Activated T-helper 9 cell treated with anti-CD3 and anti-CD28 coated beads, Interleukin-2, amount 50 U/mL, for 16 hours (primary cell): ENCODE measurements at places on chromosomes 2 and 18.

DNA sequence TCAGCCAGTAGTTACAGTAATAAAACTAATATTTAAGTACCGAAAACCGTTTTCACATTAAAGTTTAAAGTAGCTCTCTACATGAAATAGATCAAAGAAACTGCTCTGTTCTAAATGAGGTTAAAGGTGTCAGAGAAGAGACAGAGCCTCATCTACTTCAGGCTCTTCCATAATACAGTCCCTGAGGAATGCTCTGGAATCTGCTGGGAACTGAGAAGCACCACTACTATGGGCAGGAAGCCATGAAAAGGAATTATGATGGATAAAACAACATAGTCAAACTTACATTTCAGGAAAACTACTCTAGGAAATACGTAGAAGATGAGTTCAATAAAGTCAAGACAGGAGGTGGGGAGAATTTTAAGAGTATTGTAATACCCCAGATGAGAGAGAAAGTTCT lies 60.0 kb downstream of the ROCK1 start:
- no peak for DNase-seq

- DNase-seq, result no peak
These were observed 6.4 kb downstream of the ASPRV1 start for GRCh38 chr2:69955029-69955428.

DNA sequence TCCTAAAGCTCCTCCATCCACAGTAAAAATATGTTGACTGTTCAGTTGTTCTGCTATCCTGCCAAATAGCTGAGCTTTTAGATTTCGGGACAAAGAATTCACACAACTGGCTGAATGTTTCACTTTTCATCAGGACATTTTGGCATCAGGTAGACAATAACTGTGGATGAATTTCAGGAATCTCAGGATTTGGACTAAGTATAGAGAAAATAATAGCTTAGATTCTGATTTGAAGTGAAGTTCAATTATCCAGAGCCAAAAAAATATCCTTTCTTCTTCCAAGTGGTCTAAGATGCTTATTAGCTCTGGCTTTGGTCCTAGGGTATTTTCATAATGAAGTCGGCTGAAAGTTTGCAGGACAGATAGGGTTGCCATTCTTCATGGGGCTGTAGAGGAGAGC lies 16.1 kb downstream of the KCNE4 start:
- DNase-seq, result no peak

GRCh38 chr18:32624182-32624723 lies 148.6 kb downstream of the KLHL14 start:
- DNase-seq, result no peak

- DNase-seq, result no peak
These were observed 258.4 kb upstream of the ZNF804A start for GRCh38 chr2:184339966-184340365.

DNA sequence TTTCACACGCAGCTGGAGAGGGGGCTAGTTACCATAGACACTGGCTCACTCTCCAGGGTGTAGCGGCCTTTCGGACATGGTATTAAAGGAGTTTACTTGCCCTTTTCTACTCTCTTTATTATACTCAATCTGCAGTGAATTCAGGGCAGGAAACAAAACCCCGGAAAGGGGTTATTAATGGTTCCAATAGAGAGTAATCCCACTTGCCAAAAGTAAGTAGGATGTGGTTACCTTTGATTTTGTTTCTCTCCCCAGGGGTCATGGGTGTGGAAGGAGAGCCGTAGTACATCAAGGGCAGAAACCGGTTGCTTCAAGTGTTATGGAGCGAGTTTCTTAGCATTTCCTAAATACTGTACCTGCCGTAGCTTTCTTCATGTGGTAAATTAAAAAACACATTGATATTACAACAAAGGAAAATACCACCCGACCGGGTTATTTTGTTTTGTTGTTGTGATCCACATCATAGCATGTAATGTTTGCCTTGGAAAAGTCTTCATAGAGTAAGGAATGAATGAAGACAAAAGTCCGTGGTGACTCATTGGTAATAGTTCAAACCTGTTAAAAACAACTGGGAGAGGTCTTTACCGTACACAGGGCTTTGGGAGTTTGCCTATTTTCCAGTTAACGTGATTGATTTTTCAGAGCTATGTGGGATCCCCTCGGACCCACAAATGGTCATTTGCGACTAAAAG lies 71.5 kb downstream of the SLC4A3 start:
- DNase-seq, result no peak

DNA sequence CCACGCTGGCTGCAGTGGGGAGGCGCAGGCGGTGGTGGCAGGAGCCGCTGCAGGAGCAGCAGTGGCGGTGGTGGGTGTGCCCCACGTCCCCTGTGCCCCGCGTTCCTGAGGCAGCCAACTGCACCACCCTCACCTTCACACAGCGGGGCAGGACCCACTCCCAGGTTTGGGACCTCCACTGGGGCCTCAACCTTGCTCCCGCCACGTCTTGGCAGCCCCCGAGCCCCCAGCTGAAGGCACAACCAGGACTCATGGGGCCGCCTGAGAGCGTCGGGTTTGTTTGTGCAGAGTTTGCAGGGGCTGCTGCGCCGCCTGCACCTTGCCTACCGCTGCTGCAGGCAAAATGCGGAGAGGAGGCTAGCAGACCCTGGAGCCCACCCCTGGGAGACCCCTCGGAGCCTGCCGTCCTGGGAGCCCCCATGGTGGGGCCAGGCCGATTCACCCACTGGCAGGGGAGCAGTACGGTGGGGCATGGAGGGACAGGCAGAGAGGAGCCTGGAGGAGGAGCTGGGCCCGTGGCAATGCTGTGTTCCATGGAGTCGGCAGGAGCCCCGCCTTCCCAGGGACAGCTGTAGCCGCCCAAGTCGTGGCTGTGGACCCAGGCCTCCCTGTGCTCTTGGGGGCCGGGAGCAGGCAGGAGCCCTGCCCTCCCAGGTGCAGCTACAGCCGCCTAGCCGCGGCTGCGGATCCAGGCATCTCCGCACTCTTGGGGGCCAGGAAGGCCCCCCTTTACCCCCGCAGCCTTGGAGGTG lies 14.7 kb upstream of the EML6 start:
- no peak for DNase-seq

DNA sequence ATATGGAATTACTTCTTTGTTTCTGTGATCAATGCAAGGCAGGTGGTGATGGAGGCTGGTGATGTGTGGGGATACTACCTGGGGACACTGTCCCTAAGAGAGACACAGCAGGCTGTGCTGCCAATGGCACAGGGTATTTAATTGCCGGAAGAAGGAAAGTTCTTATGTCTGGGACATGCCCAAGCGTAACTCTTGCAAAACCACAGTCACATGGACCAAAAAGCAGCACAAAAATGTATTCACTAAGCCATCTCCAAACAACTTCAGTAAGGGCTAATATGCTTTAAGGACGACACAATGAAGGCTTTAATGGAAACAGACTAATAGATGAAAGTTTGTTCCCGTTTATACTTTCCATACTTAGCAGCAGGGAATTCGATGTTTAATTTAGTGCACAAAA lies 49.7 kb upstream of the AP1S3 start:
- DNase-seq, result no peak

DNA sequence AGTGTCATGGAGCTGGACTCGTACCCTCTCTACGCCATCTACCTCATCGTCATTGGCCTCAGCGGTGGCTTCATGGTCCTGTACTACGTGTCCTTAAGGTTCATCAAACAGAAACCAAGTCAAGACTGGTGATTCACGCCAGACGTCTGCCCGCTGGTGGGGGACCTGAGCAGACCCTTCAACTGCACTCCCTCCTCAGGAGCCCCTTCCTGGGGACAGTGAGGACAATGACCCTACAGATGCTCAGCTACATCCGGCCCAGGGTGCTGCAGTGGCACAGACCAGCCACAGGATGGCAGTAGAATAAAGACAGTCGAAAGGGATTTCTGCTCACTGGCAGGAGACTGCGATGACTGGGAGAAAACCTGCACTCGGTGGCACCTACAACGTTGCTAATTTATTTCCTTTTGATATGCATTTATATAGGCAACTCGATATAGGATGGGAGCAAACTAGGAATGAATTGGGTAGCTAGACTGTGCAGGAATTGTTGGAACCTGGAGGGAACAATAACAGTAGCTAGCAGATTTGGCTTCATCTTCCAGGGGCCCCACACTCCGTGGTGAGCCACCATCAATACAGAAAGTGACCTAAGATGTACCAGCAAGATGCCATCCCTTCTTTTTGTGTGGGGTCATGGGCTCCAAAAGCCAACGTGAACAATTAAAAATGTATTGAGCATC lies 39.2 kb downstream of the ABCG8 start:
- DNase-seq, result peak; percentile 20

- DNase-seq, result no peak
These were observed 70.3 kb downstream of the VWC2L start for GRCh38 chr2:214481204-214481603.

DNA sequence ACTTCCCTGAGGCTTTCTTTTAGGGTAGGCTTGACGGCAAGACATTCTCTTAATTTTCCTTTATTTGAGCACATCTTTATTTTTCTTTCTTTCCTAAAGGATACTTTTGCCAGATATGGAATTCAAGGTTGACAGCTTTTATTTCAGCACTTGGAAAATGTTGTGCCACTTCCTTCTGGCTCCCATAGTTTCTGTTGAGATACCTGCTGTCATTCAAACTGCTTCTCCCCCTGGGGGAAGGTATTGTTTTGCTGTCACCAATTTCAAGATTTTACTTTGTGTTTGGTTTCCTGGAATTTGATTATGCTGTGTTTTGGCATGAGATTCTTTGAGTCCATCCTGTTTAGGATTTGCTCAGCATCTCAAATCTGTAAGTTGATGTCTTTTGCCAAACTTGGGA lies 39.1 kb upstream of the TWIST2 start:
- no peak for DNase-seq

GRCh38 chr18:13017247-13017875 lies 26.2 kb downstream of the CEP192 start:
- DNase-seq, result no peak

- no peak for DNase-seq
These were observed 107.6 kb downstream of the STRN start for GRCh38 chr2:36858551-36859365.

DNA sequence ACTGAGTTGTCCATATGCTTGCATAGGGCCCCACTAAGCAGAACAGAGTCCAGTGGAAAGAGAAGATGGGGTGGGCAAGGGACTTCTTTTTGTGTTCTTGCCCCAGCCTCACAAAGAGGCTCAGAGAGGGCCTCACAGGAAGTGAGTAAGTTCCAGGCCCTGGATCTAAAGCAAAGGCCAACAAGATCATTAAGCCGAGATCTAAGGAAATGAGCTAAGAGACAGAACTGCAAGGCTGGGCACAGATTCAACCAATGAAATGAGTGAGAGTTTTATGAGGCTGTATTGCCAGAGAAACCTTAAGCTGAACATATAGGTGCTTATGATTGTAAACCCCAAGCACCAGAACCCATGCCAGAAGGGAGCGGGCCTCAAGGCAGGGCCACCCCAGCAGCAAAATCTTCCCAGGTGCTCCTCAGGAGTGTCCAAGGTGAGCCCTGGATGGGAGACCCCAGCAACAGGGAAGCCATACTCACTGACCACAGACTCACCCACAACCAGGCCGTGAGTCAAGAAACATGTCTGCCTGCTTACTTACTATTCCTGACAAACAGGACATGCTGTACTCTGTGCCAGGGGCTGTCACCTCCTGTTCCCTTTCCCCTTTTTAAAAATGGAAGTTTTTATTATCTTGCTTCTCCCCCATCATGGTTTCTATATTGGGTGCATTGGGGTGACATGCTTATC lies 40.2 kb downstream of the SLC14A1 start:
- DNase-seq, result no peak

DNA sequence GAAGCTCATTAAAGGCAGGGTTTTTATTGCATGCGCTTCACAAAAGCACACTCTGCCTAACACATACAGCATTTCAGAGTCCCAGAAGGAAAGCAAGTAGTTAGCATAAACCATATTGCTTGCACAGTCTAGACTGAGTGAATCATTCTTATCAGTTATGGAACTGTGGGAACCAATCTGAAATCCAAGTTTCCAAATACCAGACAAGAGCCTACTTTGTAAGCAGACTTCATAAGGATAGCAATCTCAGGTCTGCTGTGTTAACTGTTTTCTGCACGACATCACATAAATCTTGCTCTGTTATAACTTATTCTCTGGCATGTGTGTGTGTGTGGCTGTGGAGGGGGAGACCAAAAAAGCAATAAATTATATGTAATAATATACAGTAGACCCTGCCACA lies 608.1 kb upstream of the REG3G start:
- no peak for DNase-seq

DNA sequence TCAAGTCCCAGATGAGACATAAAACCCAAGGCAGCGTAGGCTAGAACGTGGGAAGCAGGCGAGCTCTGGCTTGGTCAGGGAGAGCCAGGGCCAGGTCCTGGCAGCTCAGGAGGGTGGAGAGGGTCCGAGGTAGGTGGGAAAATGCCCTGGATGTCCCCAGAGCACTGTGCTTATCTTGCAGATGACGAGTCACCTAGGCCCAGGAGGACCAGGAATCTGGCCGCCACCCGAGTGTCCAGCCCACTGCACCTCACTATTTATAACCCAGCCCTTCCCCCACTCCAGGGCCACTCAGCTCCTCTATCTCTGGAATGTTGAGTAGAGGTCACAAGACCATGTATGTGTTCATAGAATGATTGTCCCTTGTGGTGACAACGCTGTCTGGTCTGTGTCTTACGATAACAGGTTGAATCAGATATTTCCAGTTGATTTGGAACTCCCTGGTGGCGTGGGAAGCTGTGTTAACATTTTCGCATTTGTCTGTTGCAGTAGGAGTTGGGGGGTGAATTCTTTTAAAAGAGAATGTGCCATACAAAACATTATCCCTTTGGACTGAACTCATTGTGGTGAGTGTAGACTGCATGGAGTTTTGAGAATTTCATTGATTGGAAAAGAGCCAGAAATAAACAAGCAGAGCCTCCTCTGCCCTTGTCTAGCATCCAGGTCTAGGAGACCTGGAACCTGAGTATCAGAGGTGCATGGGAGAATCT lies 47.5 kb downstream of the EMILIN2 start:
- no peak for DNase-seq

DNA sequence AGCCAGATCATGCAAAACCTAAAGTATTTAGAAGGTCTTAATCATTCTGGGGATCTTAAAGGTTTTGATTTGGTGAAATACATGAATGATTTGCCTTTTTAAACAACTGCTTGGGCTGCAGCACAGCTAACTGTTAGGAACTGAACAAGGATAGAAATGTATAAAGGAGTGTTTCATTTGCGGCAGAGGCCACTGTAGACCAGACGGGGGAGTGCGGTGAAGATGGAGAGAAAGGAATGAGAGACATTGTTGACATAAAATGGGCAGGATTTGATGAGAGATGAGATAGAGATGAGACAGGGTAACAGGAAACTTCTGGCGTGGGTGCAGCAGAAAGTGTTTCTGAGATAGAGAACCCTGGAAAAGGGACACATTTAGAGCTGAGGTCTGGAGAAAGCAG lies 308.1 kb downstream of the TMX3 start:
- no peak for DNase-seq

- DNase-seq, result no peak
These were observed 32.3 kb downstream of the MAP3K2 start for GRCh38 chr2:127355407-127356008.
